ENCODE measurements at places on chromosomes 16 and 17.

DNA sequence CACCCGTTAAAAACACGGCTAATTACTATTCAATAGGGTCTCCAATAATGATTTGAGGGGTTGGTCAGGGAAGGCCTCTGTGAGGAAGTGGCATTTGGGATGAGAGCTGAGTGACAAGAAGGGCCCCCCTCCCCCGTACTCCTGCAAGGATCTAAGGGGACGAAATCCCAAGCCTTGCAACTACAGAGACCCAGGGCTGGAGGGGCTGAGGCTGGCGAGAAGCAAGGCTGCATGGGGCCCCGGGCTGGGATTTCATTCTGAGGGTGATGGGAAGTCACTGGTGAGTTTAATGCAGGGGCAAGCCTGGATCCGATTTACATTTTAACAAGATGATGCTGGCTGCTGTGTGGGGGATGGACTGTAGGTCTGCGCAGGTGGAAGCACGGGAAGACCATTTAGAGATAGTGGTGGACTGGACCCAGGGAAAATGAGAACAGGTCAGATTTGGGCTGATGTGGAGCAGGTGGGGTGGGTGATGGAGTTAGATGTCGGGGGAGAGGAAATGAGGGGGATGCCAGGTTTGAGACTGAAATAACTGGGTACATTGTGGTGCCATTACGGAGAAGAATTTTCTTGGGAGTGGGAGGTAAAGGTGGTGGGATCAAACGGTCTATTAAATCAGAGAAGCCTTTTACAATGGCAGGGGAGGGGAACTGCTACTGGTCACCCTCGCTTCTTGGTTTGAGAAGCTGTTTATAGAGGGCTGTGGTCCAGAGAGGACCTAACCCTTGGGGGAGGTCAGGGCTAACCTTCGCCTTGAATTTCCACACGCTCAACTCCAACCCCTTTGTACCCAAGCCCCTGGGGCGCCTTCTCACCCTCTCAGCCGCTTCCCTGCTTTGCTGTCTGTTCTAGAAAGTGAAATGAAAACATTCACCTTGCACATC, 932 bp upstream of the MYBBP1A start:
- no peak for DNase-seq

GRCh38 chr17:82236142-82236971, 7.5 kb downstream of the SLC16A3 start:
- DNase-seq = peak; percentile 51

DNA sequence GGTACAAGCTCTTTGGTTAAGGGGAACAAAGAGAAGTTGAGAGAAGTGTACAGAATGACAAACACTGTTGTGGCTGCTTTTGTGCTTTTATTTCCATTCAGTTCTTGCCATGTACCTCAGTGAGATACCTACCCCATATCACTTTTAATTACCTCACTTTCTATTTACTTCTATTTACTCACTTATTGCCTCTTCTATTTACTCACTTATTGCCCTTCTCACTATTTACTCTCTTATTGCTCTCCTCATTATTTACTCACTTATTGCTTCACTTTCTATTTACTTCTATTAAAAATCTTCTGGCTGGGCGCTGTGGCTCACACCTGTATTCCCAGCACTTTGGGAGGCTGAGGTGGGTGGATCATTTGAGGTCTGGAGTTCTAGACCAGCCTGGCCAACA, 41.9 kb downstream of the MBTD1 start:
- DNase-seq = no peak

- peak; percentile 37 for DNase-seq
Measured at GRCh38 chr16:71542377-71542776, 16.2 kb downstream of the CHST4 start.

- DNase-seq = no peak
Measured at GRCh38 chr16:85159179-85159980, 47.1 kb upstream of the CIBAR2 start.

- no peak for DNase-seq
Measured at GRCh38 chr16:87812200-87812656, 46.4 kb upstream of the KLHDC4 start.

GRCh38 chr16:67862623-67863583, 9.9 kb upstream of the EDC4 start:
- no peak for DNase-seq

DNA sequence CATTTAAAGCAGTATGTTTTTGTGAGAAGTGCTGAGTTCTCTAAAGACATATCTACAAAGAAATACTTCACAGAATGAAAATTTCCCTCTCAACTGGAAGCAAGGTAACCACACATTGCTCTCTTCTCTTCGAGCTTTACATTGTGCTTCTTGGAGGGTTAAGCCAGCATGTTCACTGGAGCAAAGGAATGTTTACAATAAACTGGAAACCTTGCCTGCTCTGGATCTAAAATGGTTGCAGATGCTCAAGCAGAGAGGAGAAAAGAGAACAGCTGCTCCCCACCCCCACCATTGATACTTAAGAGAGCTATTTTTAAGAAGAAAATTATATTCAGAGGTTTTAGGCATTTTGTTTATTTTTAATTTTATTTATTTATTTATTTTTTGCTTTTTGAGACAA, 213.1 kb downstream of the CEP112 start:
- DNase-seq = no peak

- no peak for DNase-seq
Measured at GRCh38 chr16:1877804-1878203, 5.8 kb upstream of the MEIOB start.

DNA sequence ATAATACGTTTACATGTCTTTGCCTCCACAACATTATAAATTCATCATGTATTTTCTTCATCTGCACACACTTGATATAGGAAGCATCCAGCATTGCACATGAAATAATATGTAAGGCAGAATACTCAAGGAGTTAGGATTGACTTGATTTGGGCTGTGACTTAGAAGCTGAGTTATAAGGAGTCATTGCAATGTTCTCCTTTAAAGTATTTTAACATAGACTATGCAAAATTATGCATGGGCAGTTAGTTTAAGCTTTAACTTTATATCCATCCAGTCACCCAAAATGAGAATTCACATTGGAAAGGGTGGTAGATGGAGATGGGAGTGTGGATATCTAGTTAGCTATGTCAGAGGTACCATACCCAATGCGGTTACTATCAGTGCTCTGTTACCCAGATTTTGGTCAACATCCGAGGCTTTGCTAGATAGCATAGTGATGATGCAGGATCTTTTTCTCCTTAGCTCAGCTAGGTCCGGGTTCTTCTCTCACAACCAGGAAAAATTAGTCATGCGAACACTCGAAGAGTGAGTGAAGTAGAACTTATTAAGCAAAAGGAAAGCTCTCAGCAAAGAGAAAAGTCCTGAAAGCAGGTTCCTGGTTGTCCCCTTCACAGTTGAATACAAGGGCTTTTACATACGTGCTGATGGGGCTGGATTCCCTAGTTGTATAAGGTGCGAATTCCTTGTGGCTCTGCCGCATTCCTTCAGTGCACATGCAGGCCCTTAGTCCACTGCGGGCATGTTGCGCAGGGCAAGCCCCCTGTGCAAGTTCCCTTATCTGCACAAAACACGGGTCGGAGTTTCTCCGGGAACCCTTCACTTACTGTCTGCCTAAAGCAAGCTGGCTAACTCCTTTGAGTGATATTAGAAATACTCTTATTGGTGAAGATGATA, 73.1 kb upstream of the FAM20A start:
- no peak for DNase-seq

- DNase-seq = no peak
Measured at GRCh38 chr17:74360899-74361229, 804 bp downstream of the BTBD17 start.

DNA sequence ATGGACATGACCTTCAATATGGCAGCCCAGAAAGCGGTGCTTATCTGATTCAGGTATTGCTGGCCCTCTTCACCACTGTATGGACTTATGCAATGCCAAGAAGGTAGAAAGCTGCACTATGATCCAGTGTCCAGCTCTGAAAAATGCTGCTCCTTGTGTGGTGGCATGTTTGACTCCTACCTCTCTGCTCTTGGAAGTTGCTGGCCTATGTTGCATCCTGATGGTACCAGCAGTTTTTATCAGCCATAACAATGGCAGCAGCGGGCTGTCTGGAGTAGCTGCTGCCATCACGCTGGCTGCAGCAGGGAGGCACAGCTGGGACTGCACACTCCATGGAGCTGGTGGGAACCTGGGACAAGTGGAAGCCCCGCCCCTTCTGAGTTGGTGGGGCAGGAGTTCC, 53.1 kb upstream of the MED9 start:
- DNase-seq = no peak

- peak; percentile 37 for DNase-seq
Measured at GRCh38 chr16:68756239-68756915, 19.3 kb downstream of the CDH1 start.

DNA sequence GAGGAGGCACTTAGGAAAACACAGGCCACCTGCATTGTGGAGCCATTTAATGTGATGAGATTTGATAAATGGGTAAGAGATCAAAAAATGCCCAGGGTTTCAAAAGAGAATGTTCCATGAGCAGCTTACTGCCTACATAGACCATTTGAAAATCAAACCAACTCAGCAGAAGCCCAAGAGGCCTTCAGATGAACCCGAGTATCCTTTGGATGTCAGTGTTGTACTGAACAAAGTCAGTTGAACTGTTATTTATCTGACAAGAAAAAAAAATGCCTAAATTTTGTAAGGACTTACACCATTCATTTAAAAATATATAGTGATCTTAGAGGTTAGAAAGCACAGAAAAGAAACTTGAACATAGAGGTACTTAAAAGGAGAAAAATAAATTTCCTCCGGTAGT, 381.7 kb downstream of the ZFHX3 start:
- no peak for DNase-seq

- no peak for DNase-seq
Measured at GRCh38 chr17:44850612-44851011, 2.9 kb downstream of the HIGD1B start.

DNA sequence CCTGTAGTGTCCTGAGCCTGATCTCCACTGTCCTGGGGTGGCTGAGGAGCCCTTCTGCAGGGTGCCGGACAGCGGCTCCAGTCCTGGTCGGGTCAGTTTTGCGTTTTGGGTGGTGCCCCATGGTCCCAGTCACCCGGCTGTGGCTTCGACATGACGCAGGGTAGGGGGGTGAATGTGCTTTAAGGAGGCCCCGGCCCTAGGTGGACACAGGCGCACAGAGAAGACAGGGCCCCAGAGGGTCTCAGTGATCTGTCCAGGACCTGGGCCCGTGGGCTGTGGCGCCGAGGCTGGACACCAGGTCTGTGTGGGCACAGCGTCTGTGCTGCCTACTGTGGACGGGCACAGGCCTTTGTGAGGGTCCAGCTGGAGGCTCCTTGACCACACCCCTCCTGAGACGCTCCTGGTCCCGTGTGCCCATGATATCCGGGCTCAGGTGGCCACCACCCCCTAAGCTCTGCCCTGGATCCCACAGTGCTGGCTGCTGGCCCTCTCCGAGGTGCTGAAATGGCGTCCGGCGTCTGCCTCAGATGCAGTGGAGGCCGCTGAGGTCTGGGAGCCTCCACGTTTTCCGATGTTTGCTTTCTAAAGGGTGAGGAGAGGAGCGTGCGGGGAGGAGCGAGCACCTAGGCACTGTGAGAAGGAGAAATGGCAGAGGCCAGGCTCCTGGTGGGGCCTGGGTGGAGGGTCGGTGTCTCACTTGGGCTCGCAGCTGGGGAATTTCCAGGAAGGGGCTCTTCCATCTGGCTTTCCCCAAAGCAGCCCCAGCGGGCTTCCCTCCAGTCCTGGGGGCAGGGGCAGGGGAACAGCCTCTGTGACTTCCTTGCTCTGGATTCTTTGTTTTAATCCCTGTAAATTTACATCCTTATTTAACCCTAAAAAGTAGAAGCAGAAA, 56.1 kb upstream of the ACSF3 start:
- DNase-seq = no peak

GRCh38 chr16:78249056-78249455, 149.6 kb downstream of the WWOX start:
- no peak for DNase-seq

- DNase-seq = no peak
Measured at GRCh38 chr17:12548558-12548957, 117.1 kb upstream of the MYOCD start.

- no peak for DNase-seq
Measured at GRCh38 chr16:68188170-68188569, 47.8 kb downstream of the ESRP2 start.

DNA sequence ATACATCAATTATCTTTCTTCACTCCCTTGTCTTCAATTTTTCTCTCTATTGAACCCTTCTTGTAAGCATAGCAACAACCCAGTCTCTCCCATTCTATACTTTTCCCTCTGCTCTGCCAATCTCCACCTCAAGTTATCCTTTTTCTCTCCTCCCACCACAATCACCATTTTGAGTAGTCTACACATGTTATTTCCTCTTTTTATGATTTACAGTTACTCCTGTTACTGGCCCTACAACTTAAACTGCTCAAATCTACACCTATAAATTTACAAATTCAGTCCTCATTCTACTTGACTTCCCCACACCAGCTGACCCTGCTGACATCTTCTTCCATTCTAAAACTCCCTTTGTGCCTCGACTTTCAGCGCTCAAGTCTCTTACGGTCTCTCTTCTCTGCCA, 84.6 kb downstream of the SPAG9 start:
- no peak for DNase-seq

DNA sequence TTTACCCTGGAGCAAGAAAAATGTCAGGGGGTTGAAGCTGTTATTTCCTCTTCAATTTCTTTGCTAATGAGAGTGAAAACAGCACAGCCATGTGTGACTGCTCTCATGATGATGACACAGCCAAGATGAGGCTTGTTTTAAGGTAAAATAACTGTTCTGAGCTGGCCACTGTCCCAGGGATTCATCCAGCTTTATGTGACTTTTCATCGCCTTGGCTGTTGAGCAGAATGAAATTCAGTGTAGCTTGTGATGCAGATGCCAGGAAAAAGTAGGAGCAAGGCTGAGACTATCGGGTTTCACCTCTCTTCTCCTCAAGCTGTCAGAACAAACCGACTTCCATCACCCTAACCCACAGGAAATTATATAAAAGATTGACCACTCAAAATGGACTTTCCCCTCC, 361.8 kb upstream of the CDH5 start:
- DNase-seq = no peak

GRCh38 chr17:149897-150584, 12.7 kb downstream of the SCGB1C2 start:
- no peak for DNase-seq

DNA sequence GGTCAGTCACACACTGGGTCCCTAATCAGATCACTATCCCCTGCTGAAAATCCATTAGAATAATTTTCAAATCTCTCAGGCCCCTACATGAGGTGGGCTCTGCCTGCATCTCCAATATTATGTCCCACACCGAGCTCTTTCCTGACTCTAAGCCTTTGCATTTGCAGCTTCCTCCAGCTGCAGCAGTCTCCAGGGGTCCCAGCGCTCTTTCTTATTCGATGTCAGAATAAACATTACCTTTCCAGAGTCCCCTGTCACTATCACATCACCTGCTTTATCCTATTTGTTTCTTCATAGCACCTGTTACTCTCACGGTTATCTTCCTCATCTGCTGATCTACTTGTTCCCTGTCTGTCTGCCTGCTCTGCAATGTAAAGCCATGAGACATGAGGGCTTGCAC, 57.3 kb upstream of the MON1B start:
- no peak for DNase-seq

All from stimulated activated CD8-positive, alpha-beta memory T cell treated with anti-CD3 and anti-CD28 coated beads, Interleukin-4, amount 100 ng/mL, for 24 hours (primary cell).